ENCODE measurements at places on chromosomes 2 and 18.

DNA sequence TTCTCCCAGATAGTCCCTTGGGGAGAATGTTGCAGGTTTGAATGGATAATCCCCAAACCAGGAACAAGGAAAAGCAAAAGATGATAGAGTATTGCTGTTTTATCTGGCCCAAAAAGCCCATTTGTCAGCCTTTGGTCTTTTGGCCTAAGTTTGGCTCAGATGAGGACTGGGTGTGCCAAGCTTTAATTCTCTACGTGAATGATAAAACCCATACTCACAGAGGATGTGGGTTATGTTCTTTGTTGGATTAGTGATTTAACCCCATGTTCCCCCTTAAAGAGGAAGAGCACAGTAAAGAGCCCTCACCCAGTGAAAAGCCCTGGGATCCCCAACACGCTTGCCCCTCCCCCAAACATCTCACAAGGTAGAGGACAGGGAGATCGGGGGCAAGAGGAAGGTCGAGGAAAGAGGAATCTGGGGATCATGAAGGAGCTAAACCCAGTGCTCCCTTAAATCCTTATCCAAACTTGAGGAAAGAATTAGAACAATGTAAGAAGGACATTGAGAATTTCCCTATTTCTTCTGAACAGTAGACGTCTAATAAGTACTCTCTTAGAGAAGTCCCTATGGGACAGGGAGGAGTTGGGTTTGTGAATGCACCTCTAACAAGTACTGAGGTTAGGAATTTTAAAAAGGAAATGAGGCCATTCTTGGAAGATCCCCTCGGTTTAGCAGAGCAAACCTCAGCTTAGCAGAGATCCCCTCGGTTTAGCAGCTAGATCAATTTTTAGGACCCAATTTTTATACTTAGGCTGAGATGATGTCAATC lies 105.0 kb downstream of the HIBCH start:
- no peak for DNase-seq

DNA sequence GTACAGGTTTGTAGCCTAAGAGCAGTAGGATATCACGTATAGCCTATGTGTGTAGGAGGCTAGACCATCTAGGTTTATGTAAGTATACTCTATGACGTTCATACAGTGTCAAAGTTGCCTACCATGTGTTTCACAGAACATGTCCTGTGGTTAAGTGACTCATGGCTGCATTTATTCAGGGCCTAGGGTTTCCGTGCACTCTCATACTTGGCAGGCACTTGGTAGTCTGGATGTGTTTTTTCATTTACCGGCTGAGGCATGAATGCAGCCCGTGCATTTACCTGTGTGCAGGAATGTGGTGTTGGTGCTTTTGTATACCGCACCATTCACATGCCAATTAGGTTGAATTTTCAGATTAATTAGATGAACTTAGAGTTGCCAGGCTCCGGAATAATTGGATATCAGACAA lies 43.4 kb downstream of the MYL12B start:
- DNase-seq = no peak

DNA sequence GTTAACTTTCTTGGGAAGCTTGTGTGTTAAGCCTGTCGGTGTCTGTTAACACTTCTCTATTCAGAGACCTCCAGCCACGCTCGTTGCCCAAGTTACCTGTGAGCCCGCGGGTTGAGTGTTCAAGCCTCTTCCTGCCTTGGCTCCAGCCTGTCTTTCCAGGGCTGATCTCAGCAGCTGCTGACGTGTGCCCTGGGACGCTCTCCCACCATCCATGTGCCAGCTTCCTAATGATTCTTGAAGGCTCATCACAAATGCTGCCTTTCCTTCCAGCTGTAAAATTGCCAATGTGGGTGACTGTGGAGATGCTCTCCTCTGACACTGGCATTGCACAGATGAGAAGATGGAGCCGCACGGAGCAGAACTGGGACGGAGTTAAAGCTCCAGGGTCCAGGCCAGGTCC lies 6.1 kb downstream of the RNF144A start:
- no peak for DNase-seq

GRCh38 chr2:196268025-196268424 lies 96.6 kb upstream of the STK17B start:
- DNase-seq = no peak

DNA sequence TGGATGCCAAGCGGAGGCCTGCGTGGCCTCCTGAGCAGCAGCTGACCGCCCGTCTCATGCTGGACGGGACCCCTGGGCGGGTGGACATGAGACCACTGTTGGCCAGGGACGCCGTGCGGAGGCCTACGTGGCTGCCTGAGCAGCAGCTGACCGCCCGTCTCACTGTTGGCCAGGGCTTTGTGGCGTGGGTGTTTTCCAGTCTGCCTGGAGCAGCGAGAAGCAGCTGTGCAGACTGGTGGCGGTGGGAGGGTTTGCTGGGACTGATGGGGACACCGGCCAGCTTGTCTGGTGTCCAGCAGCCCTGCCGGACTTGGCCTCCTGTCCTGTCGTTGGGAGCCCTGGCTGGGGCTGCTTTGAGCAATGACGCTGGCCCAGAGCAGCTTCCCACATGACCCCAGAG lies 5.8 kb upstream of the D2HGDH start:
- DNase-seq = no peak
